ENCODE measurements at places on chromosomes 13 and 19. TPM values are rescaled to one million over a fixed set of nuclear protein-coding genes. Genes with fewer than 3 reads are reported as not detected.
A peak's percentile ranks its signal among the peaks of the same experiment; 100 is the strongest.

Gene FTL
- total RNA-seq = 662 TPM

Gene ADAMTS10
- total RNA-seq = 3.2 TPM

Gene DAND5
- 0.10 TPM for total RNA-seq

Gene PEAK3
- 0.16 TPM for total RNA-seq

Gene LYPD5
- 0.29 TPM for total RNA-seq

Gene F2RL3
- not detected for total RNA-seq

Gene CCDC106
- total RNA-seq = 7.3 TPM

DNA sequence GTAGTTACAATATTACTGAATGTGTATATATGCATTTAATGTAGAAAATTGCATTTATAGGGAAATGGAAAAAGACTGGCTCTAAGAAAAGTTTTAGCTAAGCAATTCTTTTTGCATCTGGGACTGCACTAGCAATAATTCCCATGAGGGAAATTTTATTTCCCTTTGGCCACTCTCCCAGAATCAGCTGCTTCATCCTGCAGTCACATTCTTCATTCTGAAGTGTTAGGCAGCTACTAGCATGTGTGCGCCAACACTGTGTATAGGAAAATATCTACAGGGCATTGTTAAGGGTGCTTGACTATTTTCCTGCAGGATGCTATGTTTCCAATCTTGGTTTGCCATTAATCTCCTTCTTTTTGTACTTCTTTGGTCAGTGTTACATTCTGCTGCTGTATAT lies 312.8 kb upstream of the PCDH20 start:
- no peak for DNase-seq
- no peak overlapping the region for H3K4me3 ChIP-seq
- H3K36me3 ChIP-seq = no peaks in the 10 kb centered on the region
- H3K27ac ChIP-seq = no peak overlapping the region

GRCh38 chr13:111919286-111919685 lies 147.7 kb upstream of the SOX1 start:
- H3K4me1 ChIP-seq = no peaks in the 10 kb centered on the region
- no peak overlapping the region for H3K4me3 ChIP-seq
- H3K27me3 ChIP-seq = peaks cover 3% of the 10 kb centered on the region

GRCh38 chr19:41325947-41326706 lies 16.2 kb downstream of the CCDC97 start:
- peak overlapping the region; percentile 72 for H3K4me3 ChIP-seq
- H3K36me3 ChIP-seq = peaks cover 40% of the 10 kb centered on the region
- peak overlapping the region; percentile 87 for H3K27ac ChIP-seq
- no peaks in the 10 kb centered on the region for H3K27me3 ChIP-seq
- DNase-seq = no peak

GRCh38 chr13:98941126-98941525 lies 36.7 kb downstream of the DOCK9 start:
- no peak overlapping the region for H3K27ac ChIP-seq
- DNase-seq = no peak
- H3K27me3 ChIP-seq = no peaks in the 10 kb centered on the region
- H3K4me3 ChIP-seq = no peak overlapping the region
- H3K36me3 ChIP-seq = peaks cover 2% of the 10 kb centered on the region
- H3K4me1 ChIP-seq = no peaks in the 10 kb centered on the region

DNA sequence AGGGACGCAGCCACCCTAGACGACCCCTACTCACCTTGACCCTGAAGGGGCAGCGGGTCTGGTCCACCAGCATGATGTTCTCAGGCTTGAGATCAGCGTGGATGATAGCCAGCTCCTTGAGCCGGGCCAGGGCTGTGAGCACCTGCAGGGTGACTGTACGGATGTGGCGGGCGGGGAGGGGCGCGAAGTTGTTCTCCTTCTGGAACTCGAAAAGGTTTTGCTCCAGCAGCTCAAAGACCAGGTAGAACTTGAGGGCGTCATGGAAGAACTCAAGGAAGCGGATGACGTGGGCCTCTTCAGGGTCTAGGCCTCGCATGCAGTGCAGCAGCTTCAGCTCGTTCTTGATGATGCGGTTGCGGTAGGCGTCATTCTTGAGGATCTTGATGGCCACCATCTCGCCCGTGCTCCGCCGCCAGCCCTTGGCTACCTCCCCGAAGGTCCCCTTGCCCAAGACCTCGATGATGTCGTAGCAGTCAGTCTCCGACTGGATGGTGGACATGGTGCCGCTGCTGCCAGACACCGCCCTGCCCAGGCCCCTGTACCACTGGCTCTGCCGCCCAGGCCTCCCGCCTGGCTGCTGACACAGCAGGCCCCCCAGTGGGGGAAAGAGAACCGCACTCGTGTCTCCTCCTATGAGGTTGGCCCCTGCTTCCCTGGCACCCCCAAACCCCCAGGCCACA lies 437 bp downstream of the HIPK4 start:
- H3K4me1 ChIP-seq = no peaks in the 10 kb centered on the region
- no peak for DNase-seq
- no peaks in the 10 kb centered on the region for H3K36me3 ChIP-seq

GRCh38 chr13:72379581-72379980 lies 347.8 kb downstream of the MZT1 start:
- no peak overlapping the region for H3K27ac ChIP-seq
- no peak for DNase-seq
- no peaks in the 10 kb centered on the region for H3K36me3 ChIP-seq
- no peaks in the 10 kb centered on the region for H3K4me1 ChIP-seq
- H3K27me3 ChIP-seq = no peaks in the 10 kb centered on the region
- H3K4me3 ChIP-seq = no peak overlapping the region

DNA sequence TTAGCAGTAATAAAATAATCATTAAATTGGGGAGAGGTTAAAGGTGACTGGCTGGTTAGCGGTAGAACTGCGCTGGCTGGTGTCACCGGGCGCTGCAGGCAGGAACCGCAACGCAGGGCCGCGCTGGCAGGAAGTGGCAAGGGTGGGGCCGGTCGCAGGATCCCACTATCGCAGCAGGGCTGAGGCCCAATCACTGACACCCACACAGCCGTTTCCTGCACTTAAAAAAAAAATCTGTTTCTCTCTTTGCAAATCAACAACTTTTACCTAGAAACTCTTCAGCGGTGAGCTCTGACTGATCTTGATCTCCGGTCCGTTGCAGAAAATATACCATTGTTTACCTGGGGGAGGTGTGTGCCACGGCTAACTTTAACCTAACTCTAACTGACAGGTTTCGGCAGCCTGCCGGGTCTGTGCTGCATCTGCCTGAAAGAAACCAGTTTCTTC lies 46.9 kb downstream of the KLF2 start:
- peak overlapping the region; percentile 64 for H3K4me3 ChIP-seq
- H3K4me1 ChIP-seq = peaks cover 33% of the 10 kb centered on the region
- peak; percentile 89 for DNase-seq
- H3K36me3 ChIP-seq = peaks cover 23% of the 10 kb centered on the region

- no peak for DNase-seq
- no peaks in the 10 kb centered on the region for H3K27me3 ChIP-seq
- H3K36me3 ChIP-seq = peaks cover 14% of the 10 kb centered on the region
- no peak overlapping the region for H3K4me3 ChIP-seq
Measured at GRCh38 chr19:11448410-11448809, 13.0 kb downstream of the PRKCSH start.

- no peaks in the 10 kb centered on the region for H3K36me3 ChIP-seq
- H3K4me3 ChIP-seq = no peak overlapping the region
- H3K4me1 ChIP-seq = no peaks in the 10 kb centered on the region
- no peak overlapping the region for H3K27ac ChIP-seq
- DNase-seq = no peak
- H3K27me3 ChIP-seq = peaks cover 47% of the 10 kb centered on the region
Measured at GRCh38 chr13:28094306-28094705, 6.1 kb downstream of the FLT3 start.

DNA sequence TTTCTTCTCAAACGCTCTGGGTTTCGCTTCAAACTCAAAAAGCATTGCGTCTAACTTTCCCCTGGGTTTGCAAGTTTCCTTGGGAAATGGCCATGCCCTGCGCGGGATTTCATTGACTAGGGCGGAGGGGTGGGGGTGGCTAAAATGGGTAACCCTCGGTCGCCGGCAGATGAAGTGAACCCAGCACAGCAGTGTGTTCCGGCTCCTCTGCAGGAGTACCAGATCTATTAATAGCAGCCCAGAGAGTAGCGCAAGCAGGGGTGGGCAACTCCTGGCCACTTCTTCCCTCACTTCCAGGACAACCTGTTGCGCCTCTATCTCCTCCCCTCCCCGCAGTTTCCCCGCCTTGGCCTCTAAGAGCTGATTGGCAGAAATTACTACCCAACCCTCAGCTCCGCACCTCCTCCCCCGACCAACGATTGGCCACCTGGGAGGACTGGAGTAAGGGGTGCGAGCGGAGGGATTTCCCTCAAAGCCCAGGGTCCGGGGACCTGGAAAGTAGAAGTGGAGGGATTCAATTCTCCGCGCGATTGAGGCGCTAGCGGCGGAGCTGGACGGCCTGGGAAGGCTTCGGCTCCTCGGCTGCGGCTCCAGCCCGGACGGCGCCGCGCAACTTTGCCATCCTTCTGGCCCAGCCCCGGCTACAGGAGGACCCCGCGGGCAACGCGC lies at the start of gene FREM2:
TSS of gene FREM2 (plus strand) at position 501 of the 669 bp plus-strand sequence. CDS start 268 bp downstream, outside the sequence.
- H3K27me3 ChIP-seq = peaks cover 23% of the 10 kb centered on the region
- H3K4me1 ChIP-seq = no peaks in the 10 kb centered on the region
- no peak for DNase-seq
- H3K36me3 ChIP-seq = no peaks in the 10 kb centered on the region
- H3K4me3 ChIP-seq = no peak within 1 kb of the TSS

DNA sequence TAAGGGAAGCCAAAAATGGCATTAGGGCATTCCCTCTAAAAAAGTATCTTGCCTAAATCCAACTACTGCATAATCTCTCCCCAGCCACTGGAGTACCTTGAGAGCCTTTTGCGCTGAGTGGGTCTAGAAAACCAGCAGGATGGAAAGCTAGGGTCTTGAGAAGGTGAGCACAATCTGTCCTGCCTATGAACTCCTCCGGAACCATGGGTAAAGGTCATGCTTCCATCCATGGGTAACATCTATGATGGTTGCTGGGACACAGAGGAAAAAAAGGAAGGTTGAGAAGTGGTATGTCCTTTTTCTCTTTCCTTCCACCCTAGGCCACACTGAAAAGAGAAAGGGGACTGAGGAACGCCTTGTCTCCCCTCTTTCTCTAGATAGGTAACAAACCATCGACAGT lies 52.4 kb downstream of the ZNF676 start:
- no peak overlapping the region for H3K27ac ChIP-seq
- no peak overlapping the region for H3K4me3 ChIP-seq
- no peak for DNase-seq
- no peaks in the 10 kb centered on the region for H3K4me1 ChIP-seq

- peaks cover 6% of the 10 kb centered on the region for H3K4me1 ChIP-seq
- peaks cover 10% of the 10 kb centered on the region for H3K36me3 ChIP-seq
- H3K27me3 ChIP-seq = no peaks in the 10 kb centered on the region
- H3K4me3 ChIP-seq = no peak overlapping the region
Measured at GRCh38 chr19:19554074-19555023, 16.3 kb downstream of the CILP2 start.

- H3K27me3 ChIP-seq = peaks cover 28% of the 10 kb centered on the region
- no peak within 1 kb of the TSS for H3K27ac ChIP-seq
- no peaks in the 10 kb centered on the region for H3K4me1 ChIP-seq
- H3K4me3 ChIP-seq = no peak within 1 kb of the TSS
- no peak for DNase-seq
- H3K36me3 ChIP-seq = no peaks in the 10 kb centered on the region
Measured at GRCh38 chr19:2720777-2721569, at the start of gene DIRAS1. TSS of gene DIRAS1 (minus strand) at chr19:2721372. CDS start at chr19:2717806, 3,566 bp downstream.

- H3K4me1 ChIP-seq = no peaks in the 10 kb centered on the region
- no peak for DNase-seq
- H3K4me3 ChIP-seq = no peak overlapping the region
- no peaks in the 10 kb centered on the region for H3K36me3 ChIP-seq
- peaks cover 9% of the 10 kb centered on the region for H3K27me3 ChIP-seq
- H3K27ac ChIP-seq = no peak overlapping the region
Measured at GRCh38 chr13:36787181-36787580, 31.8 kb upstream of the RFXAP start.

DNA sequence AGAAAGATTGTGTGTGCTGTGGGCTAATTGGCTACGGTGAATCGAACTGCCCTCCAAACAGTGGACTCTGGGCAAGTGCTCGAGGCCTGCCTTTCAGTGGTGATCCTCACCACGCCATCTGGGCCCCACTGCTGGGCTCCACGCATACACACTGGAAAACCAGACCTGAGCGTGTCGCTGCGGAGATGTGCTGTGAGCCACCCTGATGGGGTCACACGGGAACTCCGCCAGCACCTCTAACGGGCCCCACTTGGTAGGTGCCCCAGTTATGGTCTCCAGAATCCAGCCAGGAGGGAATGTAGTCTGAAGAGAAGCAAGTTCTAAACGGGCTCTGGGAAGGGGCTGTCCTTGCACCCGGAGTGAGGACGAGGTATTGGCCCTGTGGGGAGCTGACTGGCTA lies 39.3 kb downstream of the C13orf46 start:
- peaks cover 9% of the 10 kb centered on the region for H3K27me3 ChIP-seq
- H3K4me3 ChIP-seq = no peak overlapping the region
- no peak for DNase-seq
- peaks cover 13% of the 10 kb centered on the region for H3K4me1 ChIP-seq
- no peak overlapping the region for H3K27ac ChIP-seq
- H3K36me3 ChIP-seq = no peaks in the 10 kb centered on the region

DNA sequence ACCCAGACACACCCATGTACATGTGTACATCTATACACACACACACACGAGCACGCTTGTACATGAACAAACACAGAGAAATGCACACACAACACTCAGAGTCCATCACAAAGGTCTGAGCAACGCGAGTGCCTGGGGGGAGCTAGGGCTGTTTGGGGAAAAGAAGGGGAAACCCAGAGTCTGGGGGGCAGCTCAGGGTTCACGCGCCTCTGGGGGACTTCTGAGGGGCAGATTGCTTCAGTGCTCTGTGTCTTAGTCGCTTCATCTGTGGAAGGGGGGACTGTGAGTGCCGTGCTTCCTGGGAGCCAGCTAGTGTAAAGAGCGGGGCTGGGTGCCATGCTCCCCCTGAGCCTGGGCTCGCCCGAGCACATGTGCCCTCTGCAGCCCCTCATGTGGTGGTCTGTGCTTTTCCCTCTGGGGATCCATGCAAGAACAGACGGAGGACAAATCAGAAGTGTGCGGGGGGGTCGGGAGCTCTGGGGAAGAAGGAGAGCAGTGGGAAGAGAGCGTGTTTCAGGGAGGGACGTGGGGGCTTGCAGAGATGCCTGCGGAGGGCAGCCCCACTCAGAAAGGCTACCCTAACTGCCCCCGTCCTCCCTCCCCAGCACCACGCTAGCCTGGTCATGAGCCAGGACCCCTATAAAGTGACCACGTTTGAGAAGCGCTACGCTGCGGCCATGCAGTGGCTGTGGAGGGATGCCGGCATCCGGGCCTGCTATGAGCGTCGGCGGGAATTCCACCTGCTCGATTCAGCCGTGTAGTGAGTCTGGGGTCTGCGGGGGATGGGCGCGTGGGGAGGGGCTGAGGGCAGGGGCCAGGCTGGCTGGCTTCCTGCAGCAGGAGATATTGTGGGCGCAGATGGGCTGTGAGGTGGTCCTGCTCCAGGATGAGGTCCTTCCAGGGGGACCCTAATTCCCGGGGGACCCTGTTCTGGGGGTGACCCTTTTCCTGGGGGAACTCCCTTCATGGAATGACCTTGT lies 14.0 kb downstream of the GNA15 start:
- H3K4me1 ChIP-seq = peaks cover 24% of the 10 kb centered on the region
- peaks cover 28% of the 10 kb centered on the region for H3K36me3 ChIP-seq
- no peak overlapping the region for H3K4me3 ChIP-seq
- H3K27ac ChIP-seq = peak overlapping the region; percentile 58

- H3K27ac ChIP-seq = peak overlapping the region; percentile 93
- H3K4me3 ChIP-seq = peak overlapping the region; percentile 83
- H3K27me3 ChIP-seq = no peaks in the 10 kb centered on the region
- H3K4me1 ChIP-seq = peaks cover 73% of the 10 kb centered on the region
Measured at GRCh38 chr13:40984668-40985366, 34.3 kb downstream of the ELF1 start.

All from activated T-helper 1 cell treated with anti-CD3 and anti-CD28 coated beads, Interleukin-12 subunit alpha, Interleukin-12 subunit beta, Interleukin-2, Interleukin-4 antibody, amounts not matched to agents 30 ng/mL and 10 ng/mL and 1 ng/mL, durations not matched to agents 14 hours and 24 hours and 36 hours (primary cell).